ENCODE measurements at places on chromosomes 7 and 10.

- DNase-seq, result no peak
Observed at GRCh38 chr10:22606164-22606614, 108.2 kb downstream of the PIP4K2A start.

DNA sequence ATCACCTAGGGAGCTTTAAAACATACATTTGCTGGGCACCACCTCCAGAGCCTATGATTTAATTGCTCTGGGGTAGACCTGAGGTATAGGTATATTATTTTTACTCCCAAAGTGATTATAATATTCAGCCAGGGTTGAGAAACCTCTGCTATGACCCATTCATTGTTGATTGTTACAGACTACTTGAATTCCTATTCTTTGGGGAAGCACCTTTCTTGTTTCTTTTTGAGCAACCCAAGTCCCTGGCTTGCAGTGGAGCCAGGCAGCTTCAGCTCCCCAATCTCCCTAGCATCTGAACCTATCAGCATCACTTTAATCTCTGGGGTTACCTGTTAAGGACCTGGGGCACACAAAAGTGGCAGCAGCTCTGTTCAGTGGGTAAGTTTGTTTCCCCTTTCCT lies 8.6 kb downstream of the PRKG1 start:
- no peak for DNase-seq

- no peak for DNase-seq
Observed at GRCh38 chr7:28818996-28819395, 139.1 kb downstream of the TRIL start.

DNA sequence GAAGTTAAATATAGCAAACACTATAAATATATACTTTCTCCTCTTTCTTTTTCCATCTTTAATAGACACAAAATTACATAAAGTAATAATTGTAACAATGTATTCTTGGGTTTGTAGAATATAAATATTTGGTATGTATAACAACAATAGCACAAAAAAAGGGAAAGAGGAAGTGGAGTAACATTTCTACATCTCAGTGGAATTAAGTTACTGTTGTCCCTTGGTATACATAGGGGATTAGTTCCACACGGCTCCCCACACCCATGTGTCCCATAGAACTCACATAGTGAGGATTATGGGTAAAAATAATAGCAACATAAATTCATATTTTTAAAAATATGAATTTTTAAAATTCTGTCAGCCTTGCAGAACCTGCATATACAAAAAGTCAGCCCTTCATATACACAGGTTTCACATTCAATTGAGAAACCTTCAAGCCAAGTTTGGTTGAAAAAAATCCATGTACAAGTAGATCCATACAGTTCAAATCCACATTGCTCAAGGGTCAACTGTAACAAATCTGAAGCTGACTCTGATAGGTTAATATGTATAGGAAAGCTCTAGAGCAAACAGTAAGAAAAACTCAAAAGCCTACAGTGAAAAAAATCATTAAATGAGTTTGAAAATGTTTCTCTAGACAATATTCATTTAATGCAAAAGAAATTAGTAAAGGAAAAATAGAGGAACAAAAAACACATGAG lies 92.4 kb downstream of the HYCC1 start:
- DNase-seq, result no peak

DNA sequence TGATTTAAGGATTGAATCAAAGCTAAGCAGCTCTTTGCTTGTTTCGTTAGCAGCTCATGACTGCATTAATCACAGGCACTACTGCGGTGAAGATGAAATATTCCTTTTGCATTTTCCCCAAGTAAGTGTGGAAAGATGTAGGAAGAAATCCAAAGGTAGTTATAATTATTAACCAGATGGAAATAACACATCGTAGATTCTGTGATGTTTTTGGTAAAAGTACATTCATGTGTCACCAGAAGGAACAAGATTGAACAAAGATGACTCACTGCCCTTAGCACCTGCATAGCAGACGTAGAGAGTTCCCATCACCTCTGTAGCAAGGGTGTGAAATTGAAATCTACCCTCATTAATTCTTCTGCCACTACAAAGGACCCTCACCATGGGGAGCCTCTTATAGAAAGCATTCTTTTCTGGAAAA lies 37.1 kb downstream of the SMURF1 start:
- DNase-seq, result no peak

- DNase-seq, result no peak
Observed at GRCh38 chr10:113007343-113007771, 57.3 kb downstream of the TCF7L2 start.

- DNase-seq, result no peak
Observed at GRCh38 chr7:105734233-105734632, 142.2 kb downstream of the ATXN7L1 start.

DNA sequence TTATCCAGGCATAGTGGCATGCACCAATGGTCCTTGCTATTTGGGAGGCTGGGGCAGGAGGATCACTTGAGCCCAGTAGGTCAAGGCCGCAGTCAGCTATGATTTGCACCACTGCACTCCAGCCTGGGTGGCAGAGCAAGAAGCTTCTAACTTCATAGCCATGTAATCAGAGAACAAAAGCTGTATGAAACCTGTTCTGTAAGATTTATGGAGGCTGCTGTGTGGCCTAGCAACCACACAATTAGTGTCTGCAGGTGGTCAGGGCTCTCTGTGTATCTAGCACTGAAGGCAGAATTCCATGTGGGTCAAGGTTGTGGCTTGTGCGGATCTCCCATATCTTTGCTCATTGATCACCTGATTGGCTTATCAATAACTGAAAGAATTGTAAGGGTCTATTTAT lies 221.5 kb upstream of the FOXK1 start:
- DNase-seq, result no peak

- DNase-seq, result peak; percentile 32
Observed at GRCh38 chr10:33129141-33129995, 171.3 kb upstream of the ITGB1 start.

GRCh38 chr7:63899691-63900393 lies 98.8 kb upstream of the ZNF722 start:
- no peak for DNase-seq

GRCh38 chr7:135368416-135369186 lies 135.0 kb downstream of the STRA8 start:
- DNase-seq, result no peak

- no peak for DNase-seq
Observed at GRCh38 chr7:91847231-91847630, 33.3 kb downstream of the MTERF1 start.

DNA sequence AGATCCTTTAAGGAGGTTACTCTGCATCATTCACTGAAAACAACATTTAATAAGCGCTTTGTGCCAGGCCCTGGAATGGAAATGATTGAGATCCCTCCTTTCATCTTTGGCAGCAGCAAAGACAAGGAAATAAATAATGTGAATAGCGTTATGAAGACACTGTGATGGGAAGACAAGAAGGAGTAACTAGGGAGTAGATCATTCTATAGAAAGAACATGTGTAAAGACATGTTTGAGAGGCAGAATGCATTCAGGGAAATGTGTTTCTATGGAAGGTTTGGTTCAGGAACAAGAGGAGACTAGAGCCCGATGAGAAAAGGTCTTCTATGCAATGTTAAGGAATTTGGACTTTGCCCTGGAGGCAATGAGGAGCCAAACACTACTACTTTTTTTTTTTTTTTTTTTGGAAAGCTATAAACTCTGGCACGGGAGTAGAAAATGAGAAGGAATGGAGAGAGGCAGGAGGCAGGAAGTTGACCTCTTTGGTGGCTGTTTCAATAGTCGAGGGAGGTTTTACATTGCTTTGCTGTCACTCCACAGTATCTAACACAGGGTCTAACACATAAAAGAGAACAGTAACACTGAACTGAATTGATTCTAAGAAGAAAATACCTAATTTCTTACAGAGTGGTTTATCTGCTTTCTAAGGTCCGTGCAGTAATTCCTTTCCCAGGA lies 44.9 kb downstream of the SMURF1 start:
- DNase-seq, result no peak

DNA sequence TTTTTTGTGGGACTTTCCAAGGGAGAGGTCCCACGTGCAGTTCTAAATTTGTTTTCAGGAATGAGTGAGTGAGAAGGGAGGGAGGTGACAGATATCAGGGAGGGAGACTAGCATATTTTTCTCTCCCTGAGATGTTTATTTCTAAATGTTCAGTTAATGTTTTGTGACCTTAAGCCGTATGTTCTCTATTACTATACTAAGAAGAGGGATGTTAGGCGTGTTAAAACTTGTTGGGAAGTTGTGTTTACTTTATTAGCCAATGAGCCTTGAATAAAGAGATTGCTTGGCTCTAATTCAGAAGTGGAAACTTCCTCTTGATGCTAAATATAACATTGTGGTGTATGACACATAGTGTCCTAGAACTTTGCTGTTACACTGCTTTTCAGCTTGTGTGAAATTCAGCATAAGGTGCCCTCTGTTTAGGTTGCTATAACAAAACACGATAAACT lies 37.3 kb downstream of the DNAH11 start:
- DNase-seq, result peak; percentile 41

- DNase-seq, result no peak
Observed at GRCh38 chr7:100863406-100863950, 3.7 kb upstream of the TRIP6 start.

GRCh38 chr10:131266936-131267813 lies 44.3 kb downstream of the TCERG1L start:
- DNase-seq, result no peak

- DNase-seq, result no peak
Observed at GRCh38 chr7:132080967-132081668, 495.2 kb downstream of the PLXNA4 start.

GRCh38 chr7:156638443-156639077 lies 2.0 kb upstream of the RNF32 start:
- DNase-seq, result no peak

DNA sequence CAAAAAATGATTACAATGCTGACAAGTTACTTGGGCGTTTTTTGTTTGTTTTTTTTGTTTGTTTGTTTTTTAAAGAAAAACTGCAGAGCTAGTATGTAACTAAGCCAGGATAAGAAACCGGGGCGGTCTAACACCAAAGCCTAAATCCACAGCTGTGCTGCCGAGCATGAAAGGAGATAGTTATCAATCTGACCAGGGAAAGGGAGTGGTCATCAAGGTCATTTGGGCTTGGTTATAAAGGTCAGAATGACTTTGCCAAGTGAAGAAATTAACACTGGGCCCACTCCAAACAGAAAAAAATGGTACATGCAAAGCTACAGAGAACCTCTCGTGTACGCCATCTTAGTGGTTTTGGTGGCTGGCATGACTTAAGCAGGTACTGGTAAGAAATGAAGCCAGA lies 104.7 kb downstream of the SRPK2 start:
- no peak for DNase-seq

DNA sequence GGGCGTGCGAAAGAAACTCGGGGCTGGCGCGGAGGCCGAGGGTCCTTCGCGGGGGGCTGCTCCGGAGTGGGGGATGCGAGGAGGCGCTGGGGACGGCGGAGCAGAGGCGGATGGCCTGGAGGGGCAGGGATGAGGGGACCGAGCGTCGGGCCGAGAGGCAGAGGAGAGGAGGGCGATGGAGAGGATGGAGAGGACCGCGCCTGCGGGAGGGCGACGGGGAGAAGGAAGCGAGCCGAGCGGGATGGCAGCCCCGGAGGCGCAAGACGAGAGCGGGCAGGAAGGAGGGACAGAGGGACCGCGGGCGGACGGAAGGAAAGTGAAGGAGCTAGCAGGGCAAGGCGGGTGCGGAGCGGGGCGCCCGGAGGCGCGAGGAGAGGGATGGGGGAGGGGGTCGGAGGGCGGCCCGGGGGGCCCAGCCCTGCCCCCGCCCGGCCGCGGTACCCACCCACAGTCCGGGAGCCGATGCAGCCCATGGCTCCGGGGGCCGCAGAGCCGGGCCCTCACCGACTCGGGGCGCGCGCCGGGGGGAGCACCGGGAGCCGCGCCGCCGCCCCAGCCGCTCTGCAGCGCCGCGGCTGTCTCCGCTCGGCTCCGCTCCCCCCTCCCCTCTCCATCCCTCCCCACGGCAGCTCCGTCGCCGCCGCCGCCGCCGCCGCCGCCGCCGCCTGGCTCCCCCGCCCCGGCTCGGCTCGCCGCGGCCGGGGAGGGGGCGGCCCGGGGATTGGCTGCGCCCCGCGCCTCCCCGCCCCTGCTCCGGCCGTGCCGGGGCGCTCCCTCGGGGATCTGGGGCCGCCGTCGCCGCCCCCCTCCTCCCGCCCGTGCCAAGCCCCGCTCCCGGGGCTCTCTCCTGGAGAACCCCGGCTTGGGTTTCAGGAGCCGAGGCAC lies at the start of gene FAM131B:
FAM131B (minus strand) TSS at position 583 of the 885 bp plus-strand sequence; CDS start at position 473, 110 bp downstream.
- no peak for DNase-seq

- no peak for DNase-seq
Observed at GRCh38 chr10:84469470-84469869, 141.1 kb downstream of the CCSER2 start.

DNA sequence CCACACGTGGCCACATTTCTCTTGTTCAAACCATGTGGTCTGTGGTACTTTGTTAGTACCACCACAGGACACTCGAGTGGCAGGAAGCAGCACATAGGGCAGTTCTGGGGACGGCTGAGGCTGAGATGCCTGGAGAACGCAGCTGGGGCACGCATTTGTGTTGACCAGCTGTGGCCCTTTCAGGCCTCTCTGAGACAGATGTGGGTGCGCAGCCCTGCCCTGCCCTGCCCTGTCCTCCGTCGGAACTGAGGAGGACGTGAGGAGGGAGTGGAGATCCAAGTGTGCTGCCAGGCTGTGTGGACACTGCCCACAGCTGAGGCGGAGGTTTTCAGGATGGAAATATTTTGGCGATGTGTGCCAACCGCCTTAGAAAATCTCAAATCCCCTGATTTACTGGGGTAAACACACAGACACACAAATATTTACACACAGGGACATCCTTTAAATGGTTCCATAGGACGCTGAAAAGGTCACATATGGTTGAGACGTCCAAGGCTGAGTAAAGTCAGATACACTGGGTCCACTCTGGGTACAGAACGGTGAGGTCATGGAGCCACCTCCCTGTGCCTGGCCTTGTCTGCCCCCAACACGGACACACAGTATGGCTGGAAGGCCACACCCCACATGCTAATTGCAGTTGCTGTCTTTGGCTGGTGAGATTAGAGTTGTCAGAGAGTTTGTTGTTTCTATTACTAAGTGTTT lies 14.8 kb downstream of the BHLHA15 start:
- DNase-seq, result no peak

GRCh38 chr7:44486693-44487092 lies 3.8 kb downstream of the NUDCD3 start:
- DNase-seq, result peak; percentile 7

DNA sequence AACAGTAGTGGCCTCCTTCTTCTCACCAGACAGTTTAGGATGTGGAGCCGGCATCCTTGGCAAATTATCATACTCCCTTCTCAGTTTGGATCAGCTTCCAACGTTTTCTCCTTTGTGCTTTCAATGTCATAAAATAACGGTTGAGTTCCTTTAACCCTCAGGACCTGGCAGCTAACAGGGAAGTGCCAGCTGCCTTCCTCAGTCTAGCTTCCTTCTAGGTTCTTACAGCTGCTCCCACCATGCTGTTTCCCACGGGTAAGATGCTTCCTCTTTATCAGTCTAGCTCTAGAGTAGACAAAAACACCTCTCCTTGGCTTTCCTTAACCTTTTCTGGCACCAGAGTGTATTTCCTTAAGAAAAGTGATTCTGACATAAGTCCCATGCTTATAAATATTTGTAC lies 33.2 kb downstream of the BLVRA start:
- DNase-seq, result no peak

- no peak for DNase-seq
Observed at GRCh38 chr10:116710076-116710475, 32.3 kb downstream of the HSPA12A start.

DNA sequence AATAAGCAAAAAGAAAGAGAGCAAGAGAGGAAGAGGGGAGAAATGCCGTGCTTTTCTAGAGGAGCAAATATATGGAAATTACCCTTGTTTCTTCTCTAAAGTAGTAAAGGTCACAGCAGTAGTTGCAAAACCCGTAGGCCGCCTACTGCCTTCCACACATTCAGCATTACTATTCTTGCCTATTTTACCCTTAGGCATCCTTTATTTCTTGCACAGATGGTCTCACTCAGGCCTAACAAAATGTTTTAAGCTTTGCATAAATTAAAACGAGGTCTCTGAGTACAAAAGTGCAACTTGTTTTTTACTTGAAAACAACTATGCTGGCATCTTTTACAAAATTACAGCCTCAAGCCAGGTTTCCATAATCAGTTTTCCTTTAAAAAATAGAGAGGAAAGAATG lies 644.6 kb downstream of the AUTS2 start:
- no peak for DNase-seq

All from keratinocyte (primary cell).